ENCODE measurements at places on chromosomes 4 and X.

GRCh38 chrX:125293850-125294780 is 25.6 kb upstream of the TEX13C start:
- no peaks in the 10 kb centered on the region for H3K27me3 ChIP-seq
- no peaks in the 10 kb centered on the region for H3K36me3 ChIP-seq
- H3K27ac ChIP-seq, result no peak overlapping the region
- DNase-seq, result no peak
- H3K4me3 ChIP-seq, result no peak overlapping the region

DNA sequence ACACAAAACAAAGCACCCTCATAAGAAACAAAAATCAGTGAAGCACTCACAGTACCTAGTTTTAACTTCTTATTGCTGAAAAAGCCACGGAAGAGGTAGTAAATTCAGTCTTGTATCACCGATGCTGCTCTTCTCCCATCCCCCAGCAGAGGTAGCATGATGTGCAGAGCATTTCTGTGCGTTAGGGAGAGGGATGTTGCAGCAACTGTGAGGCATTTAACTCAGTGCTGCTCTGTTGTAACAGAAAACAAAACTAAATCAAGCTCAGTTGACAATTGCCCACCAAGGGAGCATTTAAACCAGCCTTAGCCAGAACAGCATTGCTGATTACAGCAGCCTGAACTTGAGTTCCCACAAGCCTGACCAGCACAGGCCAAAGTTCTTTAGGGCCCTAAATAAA is 1279.7 kb upstream of the ADGRL3 start:
- peaks cover 11% of the 10 kb centered on the region for H3K27me3 ChIP-seq
- H3K4me3 ChIP-seq, result no peak overlapping the region
- no peak overlapping the region for H3K27ac ChIP-seq

DNA sequence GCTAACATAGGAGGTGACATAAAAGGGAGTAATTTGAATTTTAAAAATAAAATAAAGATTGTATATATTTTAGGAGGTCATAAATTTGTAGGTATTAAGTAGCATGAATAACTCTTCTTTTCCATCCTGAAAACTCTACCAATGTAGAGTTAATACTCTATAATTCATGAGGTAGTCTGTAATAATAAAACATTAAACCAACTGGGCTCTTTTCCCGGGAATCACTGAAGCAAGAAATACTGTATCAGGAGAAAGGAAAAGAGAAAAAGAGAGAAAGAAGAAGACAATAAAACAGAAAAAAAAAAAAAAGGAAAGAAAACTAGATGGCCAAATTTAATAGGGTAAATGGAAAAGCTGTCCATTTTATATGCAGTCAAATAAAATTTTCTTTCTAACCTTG is 984.4 kb downstream of the CCSER1 start:
- DNase-seq, result no peak
- H3K27me3 ChIP-seq, result peaks cover 8% of the 10 kb centered on the region

DNA sequence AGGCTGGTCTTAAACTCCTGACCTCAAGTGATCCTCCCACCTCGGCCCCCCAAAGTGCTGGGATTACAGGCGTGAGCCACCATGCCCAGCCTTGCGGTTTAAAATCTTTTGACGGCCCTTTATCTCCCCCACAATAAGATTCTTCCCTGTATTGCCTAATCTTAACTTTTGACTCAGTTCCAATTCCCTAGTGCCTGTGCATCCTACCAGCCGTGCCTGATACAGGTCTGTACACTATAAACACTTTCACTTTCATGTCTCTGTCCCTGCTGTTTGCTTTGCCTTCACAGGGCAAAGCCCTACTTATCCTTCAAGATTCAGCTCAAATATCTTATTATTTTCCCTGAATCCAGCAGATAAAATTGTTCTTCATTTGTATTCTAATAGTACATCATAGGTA is 74.6 kb downstream of the WDR44 start:
- H3K27ac ChIP-seq, result peak overlapping the region; percentile 52
- no peak overlapping the region for H3K4me3 ChIP-seq
- H3K4me1 ChIP-seq, result peaks cover 22% of the 10 kb centered on the region
- no peaks in the 10 kb centered on the region for H3K27me3 ChIP-seq

DNA sequence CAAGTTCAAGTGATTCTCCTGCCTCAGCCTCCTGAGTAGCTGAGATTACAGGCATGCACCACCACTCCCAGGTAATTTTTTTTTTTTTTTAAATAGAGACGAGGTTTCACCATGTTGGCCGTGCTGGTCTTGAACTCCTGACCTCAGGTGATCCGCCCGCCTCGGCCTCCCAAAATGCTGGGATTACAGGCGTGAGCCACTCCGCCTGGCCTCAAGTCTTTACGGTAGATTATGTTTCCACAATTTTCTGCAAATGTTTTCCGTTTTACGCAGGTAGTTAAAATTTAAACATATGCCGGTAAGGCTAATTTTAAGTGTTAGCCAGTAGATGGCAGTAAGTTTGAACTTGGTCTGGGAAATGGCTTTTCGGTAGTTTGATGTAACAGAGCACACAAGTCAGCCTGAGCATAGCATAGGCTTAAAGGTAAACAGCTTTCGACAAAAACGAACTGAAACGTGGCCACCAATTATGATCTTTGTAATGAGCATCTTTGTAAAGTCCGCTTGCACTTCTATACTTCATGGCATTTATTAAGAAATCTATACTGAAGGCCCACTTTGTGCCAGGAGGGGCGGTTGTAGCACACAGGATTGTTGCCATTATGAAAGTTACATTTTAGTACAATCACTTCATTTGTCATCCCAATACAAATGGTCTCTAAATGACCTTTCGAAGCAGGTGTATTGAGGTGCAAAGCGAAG is 31.1 kb downstream of the CCKAR start:
- no peak overlapping the region for H3K27ac ChIP-seq
- peaks cover 20% of the 10 kb centered on the region for H3K4me1 ChIP-seq
- peaks cover 3% of the 10 kb centered on the region for H3K27me3 ChIP-seq
- H3K36me3 ChIP-seq, result no peaks in the 10 kb centered on the region

DNA sequence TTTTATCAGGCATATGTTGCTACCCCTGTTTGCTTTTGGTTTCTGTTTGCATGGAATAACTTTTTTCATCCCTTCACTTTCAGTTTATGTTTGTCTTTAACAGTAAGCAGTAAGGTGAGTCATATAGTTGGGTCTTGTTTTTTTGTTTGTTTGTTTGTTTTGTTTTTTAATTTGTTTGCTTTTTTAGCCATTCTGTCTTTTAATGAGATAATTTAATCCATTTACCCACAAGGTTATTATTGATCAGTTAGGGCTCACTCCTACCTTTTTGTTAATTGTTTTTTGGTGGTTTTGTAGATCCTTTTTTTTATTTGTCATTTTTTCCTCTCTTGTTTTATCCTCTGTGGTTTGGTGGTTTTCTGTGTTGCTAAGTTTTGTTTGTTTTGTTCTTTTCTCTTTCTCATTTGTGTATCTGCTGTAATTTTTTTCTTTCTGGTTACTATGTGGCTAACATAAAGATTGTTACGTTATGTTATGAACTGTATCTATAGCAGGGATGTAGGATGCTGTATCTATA is 379.5 kb upstream of the MAD2L1 start:
- no peaks in the 10 kb centered on the region for H3K36me3 ChIP-seq
- peaks cover 1% of the 10 kb centered on the region for H3K27me3 ChIP-seq
- DNase-seq, result no peak
- no peak overlapping the region for H3K4me3 ChIP-seq
- peaks cover 20% of the 10 kb centered on the region for H3K4me1 ChIP-seq

DNA sequence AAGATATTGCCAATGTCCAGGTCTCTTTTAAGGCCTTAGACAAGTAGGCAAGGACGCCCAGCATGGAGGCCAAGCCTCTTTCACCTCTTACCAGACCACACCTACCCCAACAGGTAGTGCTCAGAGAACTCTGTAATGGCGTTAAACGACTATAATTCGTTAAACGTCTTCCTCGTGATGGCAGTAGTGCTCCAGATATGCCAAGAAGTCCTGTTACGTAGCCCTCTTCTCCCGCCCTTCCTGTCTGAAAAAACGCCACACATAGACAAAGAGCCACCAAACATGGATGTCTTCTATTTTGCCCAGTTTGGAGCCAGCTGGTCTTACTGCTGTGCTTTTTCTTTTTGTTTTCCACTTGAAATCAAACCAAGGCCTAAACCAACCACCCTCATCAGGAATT is 190.7 kb downstream of the OR13H1 start:
- H3K4me1 ChIP-seq, result no peaks in the 10 kb centered on the region
- H3K27me3 ChIP-seq, result no peaks in the 10 kb centered on the region
- H3K36me3 ChIP-seq, result peaks cover under 1% of the 10 kb centered on the region
- H3K4me3 ChIP-seq, result no peak overlapping the region

DNA sequence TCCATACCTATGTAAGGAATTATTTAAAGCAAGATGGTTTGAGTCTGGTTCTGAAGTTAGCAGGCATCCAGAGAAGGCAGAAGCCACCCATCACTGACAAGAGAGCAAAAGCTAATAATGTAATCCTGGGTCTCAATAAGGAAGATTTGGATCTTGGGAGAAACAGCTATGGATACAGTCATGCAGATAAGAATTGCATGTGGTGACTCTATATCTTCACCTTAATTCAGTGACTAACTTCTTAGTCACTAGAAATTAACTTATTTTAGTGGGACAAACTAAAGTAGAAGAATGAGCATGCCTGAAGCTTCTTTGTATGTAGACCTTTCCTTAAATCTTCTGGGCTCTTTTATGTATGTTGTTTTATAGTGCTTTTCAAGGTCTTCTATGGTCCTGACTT is 66.6 kb downstream of the ATP10D start:
- H3K27ac ChIP-seq, result no peak overlapping the region
- no peaks in the 10 kb centered on the region for H3K27me3 ChIP-seq
- peaks cover 56% of the 10 kb centered on the region for H3K36me3 ChIP-seq
- no peaks in the 10 kb centered on the region for H3K4me1 ChIP-seq
- no peak overlapping the region for H3K4me3 ChIP-seq

- H3K4me1 ChIP-seq, result peaks cover 7% of the 10 kb centered on the region
- no peak overlapping the region for H3K4me3 ChIP-seq
- no peaks in the 10 kb centered on the region for H3K27me3 ChIP-seq
- H3K27ac ChIP-seq, result no peak overlapping the region
These were observed 9.6 kb upstream of the TSPYL2 start for GRCh38 chrX:53072418-53073114.

DNA sequence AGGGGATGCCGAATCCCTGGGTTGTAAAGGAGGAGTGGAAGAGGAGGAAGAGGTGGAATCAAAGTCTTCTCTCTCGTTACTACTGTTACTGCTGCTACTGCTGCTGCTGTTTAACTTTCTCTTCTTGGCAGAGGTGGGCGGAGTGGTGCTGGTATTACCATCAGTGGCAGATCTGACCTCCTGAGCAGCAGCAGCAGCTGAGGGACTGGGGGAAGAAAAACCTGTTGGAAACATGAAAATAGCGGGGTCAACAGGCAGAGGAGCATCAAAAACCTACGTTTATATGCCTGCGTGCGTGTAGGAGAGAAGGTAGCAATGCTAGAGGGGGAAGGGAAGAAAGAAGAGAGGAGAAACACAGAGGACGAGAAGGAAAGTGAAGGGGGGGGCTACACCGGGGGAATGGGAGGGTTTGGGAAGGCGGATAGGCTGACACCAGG is 339 bp downstream of the CUL4B start:
- H3K27me3 ChIP-seq, result no peaks in the 10 kb centered on the region
- peaks cover 19% of the 10 kb centered on the region for H3K4me1 ChIP-seq
- H3K27ac ChIP-seq, result peak overlapping the region; percentile 98
- peaks cover 6% of the 10 kb centered on the region for H3K36me3 ChIP-seq
- DNase-seq, result no peak
- peak overlapping the region; percentile 96 for H3K4me3 ChIP-seq

DNA sequence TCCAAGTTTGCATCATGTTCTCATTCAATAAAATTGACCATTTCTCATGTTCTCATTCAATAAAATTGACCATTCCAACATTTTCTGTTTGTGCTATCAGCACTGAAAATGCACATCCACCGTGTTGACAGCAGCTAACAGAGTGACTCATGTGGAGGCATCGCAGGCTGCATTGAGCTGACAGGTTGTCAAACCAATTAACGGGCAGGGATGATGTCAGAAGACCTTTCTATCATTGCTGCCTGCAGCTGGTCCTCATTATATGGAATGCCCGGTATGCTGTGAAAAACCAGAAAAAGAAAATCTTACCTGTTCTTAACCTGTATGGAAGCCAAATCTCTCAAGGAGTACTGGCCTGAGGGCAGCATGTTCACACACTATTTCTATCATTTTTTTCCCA is 202.0 kb downstream of the SMIM20 start:
- no peaks in the 10 kb centered on the region for H3K36me3 ChIP-seq
- no peak overlapping the region for H3K4me3 ChIP-seq
- DNase-seq, result no peak
- H3K27me3 ChIP-seq, result peaks cover 51% of the 10 kb centered on the region

- no peak overlapping the region for H3K4me3 ChIP-seq
- DNase-seq, result no peak
- H3K4me1 ChIP-seq, result no peaks in the 10 kb centered on the region
- no peaks in the 10 kb centered on the region for H3K36me3 ChIP-seq
- H3K27ac ChIP-seq, result no peak overlapping the region
These were observed 339.9 kb downstream of the FBXO8 start for GRCh38 chr4:173943547-173943946.

DNA sequence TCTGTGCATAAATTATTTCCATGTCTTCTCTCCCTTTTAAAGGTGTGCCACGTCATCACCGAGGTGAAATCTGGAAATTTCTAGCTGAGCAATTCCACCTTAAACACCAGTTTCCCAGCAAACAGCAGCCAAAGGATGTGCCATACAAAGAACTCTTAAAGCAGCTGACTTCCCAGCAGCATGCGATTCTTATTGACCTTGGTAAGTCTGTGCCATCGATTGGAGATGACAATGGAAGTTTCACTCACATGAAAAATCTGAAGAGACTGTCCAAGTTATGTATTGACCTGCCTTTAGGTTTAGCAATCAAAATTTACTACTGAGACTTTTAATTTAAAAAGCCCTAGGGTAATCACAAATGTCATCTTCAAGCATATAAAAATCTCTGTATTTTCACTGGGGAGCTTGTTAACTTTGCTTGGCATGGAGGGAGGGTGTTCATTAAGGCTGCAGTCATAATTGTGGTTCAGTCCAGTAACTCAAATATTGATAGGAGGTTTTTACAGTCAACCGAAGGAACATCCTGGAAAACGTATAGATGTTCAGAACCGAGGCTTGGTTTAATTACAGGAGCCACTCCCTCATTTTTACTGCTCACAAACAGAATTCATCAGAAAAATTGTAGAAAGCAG is 142.9 kb downstream of the PTTG2 start:
- H3K27me3 ChIP-seq, result no peaks in the 10 kb centered on the region
- H3K4me1 ChIP-seq, result peaks cover 50% of the 10 kb centered on the region
- no peak overlapping the region for H3K4me3 ChIP-seq
- DNase-seq, result no peak
- no peak overlapping the region for H3K27ac ChIP-seq

- no peak overlapping the region for H3K4me3 ChIP-seq
- no peaks in the 10 kb centered on the region for H3K36me3 ChIP-seq
- peaks cover 76% of the 10 kb centered on the region for H3K27me3 ChIP-seq
- DNase-seq, result no peak
- H3K4me1 ChIP-seq, result peaks cover 11% of the 10 kb centered on the region
- H3K27ac ChIP-seq, result no peak overlapping the region
These were observed 8.2 kb downstream of the RASSF6 start for GRCh38 chr4:73612032-73612431.

- H3K4me3 ChIP-seq, result peak overlapping the region; percentile 100
- DNase-seq, result no peak
- H3K27me3 ChIP-seq, result no peaks in the 10 kb centered on the region
- peaks cover 38% of the 10 kb centered on the region for H3K4me1 ChIP-seq
- peak overlapping the region; percentile 95 for H3K27ac ChIP-seq
- no peaks in the 10 kb centered on the region for H3K36me3 ChIP-seq
These were observed 3.9 kb downstream of the HCFC1 start for GRCh38 chrX:153967536-153968224.

GRCh38 chr4:98473046-98473445 is 185.4 kb downstream of the TSPAN5 start:
- peaks cover 24% of the 10 kb centered on the region for H3K4me1 ChIP-seq
- H3K4me3 ChIP-seq, result no peak overlapping the region
- no peak overlapping the region for H3K27ac ChIP-seq
- no peak for DNase-seq
- H3K36me3 ChIP-seq, result peaks cover 59% of the 10 kb centered on the region

GRCh38 chr4:23485801-23486200 is 404.0 kb downstream of the PPARGC1A start:
- no peaks in the 10 kb centered on the region for H3K36me3 ChIP-seq
- H3K27me3 ChIP-seq, result no peaks in the 10 kb centered on the region
- DNase-seq, result no peak
- no peaks in the 10 kb centered on the region for H3K4me1 ChIP-seq
